ENCODE measurements at places on chromosomes 1 and 21.
A peak's percentile ranks its signal among the peaks of the same experiment; 100 is the strongest.

DNA sequence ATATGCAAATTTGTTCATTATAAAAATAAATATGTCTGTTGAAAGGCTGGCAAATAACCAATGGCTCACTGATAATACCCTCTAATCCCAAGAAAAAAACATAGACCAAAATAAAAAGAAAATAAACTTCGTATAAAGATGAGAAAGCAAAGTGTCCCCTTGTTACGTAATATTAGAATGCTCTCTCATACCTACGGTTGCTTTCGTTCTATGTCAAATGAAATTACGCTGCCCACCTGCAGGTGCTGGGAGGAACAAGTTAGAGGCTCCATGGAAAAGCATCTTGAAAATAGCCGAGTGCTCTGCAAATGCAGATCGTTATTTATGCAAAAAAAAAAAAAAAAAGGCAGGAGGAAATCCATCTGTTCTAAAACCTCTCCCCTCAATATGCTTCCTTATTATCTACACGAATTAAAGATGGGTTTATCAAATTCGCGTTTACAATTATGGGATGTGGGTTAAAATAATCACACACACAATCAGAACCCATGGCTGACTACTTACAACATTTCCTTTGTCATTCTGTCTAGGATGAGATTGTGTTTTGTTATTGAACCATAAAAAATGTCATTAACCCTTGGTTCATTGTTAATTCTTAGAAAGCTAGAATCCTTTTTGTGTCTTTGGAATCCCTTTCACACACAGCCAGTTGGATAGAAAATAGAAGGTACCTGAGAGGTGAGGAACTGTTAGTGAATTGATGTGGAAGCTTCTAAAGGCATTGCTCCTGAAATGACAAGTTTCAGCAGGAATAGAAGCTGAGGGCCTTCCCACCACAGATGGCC, 268.6 kb downstream of the SETD4 start:
- no peak for DNase-seq

- DNase-seq, result no peak
Measured at GRCh38 chr1:37795340-37796125, 1.9 kb downstream of the MANEAL start.

GRCh38 chr21:25304611-25305010, 302.7 kb downstream of the MRPL39 start:
- DNase-seq, result no peak

DNA sequence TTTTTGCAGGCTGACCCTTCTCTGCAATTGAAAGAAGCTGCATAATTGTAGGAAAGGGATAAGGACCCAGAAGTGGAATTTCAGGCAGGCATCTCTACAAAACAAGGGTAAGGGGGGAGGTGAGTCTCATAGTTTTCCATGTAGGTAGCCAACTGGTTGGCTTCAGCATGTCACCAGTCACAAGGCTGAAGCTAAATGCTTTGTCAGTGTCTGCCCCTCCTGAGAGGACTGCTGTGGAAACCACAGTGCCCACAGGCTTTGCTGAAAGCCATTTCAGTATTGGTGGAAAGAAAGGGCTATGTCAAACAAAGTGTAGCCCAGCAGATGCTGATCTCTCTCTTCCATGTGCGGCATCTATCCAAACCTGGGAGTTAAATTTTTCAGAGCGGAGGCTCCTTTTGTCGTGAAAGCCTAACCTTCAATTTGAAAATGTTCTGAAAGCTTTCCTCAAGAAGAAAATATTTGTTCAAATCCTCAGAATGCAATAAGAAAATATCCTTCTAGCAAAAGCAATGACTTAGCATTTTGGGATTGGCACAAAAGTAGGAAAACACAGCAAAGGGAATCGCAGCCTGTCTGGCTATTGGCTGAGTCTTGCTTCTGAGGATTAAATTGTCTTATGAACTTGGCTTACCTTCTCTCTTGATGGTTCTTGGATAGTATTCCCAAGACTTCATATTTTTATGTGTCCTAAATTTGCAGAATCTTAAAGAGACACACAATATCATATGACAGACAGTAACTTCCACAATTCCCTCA, 591.7 kb downstream of the PLPP3 start:
- no peak for DNase-seq

GRCh38 chr1:20477348-20478056, 8.5 kb downstream of the CAMK2N1 start:
- no peak for DNase-seq

DNA sequence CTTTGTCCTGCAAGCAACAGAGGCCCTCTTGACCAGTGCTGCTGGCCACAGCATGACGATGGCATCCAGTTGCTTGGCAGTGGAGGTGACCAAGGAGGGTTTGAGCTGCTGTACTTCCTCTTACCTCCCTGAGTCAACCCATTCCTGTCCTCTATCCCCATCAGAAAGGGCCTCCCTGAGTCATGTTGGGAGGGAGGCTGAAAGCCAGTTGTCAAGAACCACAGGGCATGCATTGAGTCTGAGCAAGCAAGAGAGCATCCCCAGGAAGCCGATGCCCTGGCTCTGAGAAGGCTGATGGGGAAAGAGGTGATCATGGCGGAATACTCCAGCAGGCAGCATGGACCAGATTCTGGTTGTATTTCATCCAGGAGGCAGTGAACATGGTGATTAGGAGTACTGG, 69.6 kb downstream of the LACTBL1 start:
- DNase-seq, result no peak

DNA sequence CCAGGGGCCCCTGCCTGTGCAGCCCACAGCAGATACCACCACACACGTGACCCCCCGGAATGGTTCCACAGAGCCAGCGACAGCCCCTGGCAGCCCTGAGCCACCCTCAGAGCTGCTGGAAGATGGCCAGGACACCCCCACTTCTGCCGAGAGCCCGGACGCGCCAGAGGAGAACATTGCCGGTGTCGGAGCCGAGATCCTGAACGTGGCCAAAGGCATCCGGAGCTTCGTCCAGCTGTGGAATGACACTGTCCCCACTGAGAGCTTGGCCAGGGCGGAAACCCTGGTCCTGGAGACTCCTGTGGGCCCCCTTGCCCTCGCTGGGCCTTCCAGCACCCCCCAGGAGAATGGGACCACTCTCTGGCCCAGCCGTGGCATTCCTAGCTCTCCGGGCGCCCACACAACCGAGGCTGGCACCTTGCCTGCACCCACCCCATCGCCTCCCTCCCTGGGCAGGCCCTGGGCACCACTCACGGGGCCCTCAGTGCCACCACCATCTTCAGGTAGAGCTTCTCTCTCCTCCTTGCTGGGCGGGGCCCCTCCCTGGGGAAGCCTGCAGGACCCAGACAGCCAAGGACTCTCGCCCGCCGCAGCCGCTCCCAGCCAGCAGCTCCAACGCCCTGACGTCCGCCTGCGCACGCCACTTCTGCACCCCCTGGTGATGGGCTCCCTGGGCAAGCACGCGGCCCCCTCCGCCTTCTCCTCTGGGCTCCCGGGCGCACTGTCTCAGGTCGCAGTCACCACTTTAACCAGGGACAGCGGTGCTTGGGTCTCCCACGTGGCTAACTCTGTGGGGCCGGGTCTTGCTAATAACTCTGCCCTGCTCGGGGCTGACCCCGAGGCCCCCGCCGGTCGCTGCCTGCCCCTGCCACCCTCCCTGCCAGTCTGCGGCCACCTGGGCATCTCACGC, 51.0 kb downstream of the COL18A1 start:
- no peak for DNase-seq

- peak; percentile 33 for DNase-seq
Measured at GRCh38 chr1:104780470-104781078, 1030.9 kb downstream of the AMY1C start.

DNA sequence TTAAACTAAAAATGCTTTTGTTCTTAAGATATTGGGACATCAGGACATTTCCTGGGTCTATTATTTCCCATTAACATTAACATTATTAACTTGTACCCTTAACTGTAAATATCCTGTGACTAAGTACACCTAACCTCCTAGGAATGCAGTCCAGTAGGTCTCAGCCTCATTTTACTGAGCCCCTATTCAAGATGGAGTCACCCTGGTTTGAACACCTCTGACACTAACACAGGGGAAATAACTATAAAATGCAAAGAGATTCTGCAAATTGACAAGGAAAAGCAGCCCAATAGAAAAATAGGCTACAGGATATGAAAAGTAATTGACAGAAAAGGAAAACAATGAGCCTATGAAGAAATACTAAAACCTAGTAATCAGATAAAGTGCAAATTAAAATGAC, 11.6 kb upstream of the NCMAP start:
- no peak for DNase-seq

DNA sequence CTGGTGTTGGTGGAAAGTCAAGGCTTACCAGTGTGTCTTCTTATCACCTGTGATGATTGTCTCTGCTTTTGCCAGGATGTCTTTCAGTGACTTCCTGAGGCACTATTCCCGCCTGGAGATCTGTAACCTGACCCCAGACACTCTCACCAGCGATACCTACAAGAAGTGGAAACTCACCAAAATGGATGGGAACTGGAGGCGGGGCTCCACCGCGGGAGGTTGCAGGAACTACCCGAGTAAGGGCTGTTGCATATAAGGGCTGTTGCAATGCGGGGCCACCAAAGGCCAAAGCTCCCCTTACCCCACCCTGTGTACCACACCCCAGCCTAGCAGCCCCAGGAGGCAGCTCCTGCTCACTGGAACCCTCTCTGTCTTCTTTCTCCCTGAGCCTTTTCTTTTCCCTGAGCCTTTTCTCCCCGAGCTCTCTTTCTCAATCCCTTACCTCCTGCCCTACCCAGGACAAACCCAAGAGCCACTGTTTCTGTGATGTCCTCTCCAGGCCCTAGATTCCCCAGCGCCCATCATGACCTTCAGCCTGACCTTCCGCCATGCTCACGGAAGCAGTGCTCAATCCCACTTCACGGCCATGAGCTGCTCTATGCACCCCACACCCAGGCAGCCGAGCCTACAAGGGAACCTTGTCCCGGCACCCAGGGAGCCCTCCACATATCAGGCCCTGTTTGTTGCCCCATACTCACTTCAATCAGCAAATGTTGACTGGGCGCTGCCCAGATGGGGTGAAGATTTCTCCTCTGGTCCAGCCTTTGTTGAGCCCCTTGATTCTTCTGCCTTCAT, 40.6 kb downstream of the CAPN2 start:
- no peak for DNase-seq

DNA sequence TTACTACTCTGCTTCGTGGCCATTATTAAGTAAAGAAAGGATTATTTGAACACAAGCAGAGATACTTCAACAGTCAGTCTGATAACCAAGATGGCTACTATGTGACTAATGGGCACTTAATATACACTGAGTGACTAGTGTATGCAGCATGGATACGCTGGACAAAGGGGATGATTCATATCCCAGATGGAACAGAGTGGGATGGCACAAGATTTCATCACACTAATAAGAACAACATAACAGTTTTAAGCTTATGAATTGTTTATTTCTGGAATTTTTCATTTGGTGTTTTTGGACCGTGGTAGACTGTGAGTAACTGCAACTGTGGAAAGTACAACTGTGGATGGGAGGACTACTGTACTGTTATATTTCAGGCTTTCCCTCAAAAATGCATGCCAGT, 9.4 kb downstream of the ZCCHC17 start:
- no peak for DNase-seq

DNA sequence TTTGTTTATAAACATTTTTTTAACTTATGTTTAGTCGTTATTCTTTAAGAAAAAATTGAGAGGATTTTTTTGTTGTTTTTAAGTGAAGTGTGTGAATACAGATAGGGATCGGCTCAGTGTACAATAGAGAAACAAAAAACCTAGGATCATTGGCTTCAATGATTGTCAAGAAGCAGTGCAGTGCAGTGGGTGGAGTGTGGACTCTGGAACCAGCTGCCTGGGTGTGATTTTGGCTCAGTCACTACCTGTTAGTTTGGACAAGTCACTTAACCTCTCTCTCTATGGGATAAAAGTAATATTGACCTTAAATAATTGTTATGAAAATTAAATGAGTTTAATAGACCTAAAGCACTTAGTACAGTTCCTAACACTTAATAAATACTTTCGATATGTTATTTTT, 41.3 kb downstream of the SCCPDH start:
- DNase-seq, result no peak

GRCh38 chr1:175232335-175232734, 39.8 kb upstream of the KIAA0040 start:
- no peak for DNase-seq

GRCh38 chr1:54339126-54339525, 67.1 kb downstream of the SSBP3 start:
- no peak for DNase-seq

DNA sequence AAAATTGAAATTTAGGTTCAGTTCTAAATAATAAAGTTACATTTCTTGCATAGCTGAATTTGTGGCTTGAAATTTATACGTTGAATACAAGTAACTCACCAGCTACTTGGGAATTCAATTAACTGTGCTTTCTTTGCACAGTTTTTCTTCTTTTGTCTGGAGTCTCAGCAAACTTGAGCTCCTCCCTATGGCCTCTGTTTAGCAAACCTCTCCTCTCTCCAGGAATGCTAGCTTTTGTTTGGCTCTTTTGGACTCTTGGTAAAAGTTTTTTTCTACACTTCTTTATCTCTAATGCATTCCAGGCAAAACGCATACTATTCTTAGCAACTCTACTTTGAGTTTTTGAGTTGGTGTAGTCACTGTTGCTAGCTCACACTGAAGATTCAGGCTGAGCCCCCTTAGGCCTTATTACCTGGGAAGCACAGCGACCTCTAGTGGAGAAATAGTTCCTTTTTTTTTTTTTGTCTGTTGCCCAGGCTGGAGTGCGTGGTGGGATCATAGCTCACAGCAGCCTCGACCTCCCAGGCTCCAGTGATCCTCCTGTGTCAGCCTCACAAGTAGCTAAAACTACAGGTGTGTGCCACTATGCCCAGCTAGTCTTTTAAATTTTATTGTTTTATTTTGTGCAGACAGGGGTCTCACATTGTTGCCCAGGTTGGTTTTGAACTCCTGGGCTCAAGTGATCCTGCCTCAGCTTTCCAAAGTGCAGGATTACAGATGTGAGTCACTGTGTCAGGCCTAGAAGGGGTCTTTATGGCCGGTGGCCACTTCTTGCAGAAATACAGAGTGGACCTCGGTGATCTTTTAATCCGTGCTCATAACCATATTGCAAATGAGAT, 61.7 kb downstream of the CASQ2 start:
- peak; percentile 47 for DNase-seq

GRCh38 chr1:230453377-230453776, 27.2 kb upstream of the PGBD5 start:
- DNase-seq, result no peak

DNA sequence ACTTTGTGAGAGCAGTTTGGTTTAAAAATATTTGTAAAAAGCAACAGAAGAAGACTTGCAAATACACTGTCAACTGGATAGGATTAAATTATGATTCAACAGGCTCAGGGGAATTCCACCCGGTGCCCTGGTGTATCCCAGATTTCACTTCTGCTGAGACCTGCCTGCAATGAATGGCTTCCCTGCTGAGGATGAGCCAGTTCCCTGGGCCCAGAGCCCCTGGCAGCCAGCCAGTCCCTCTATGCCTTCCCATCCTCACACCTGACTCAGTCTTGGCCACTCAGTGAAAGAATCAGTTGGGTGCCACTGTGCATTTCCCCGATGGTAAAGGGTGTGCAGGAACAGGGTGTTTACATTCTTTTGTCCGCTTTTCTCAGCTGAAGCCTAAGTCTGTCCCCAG, 64.4 kb downstream of the KCTD3 start:
- peak; percentile 21 for DNase-seq

DNA sequence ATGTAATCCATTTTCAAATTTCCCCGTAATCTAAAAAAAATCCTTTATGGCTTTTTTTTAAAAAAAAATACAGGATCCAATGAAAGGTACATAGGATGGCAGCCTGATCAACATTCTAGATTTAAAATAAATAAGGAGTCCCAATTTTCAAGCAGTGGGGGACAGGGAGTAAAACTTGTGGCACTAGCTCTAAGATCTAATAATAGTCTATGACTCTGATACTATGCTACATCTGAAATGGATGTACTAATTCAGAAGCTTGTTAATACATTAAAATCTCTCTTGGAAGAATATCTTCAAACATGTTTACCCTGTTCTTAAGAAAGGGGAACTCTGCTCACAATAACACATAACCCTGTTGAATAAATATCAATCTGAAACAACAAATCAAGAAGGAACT, 8.5 kb downstream of the DIPK1A start:
- DNase-seq, result no peak

All from cerebellar cortex (tissue), 1 donor.